ENCODE measurements at places on chromosomes 12 and 14.

DNA sequence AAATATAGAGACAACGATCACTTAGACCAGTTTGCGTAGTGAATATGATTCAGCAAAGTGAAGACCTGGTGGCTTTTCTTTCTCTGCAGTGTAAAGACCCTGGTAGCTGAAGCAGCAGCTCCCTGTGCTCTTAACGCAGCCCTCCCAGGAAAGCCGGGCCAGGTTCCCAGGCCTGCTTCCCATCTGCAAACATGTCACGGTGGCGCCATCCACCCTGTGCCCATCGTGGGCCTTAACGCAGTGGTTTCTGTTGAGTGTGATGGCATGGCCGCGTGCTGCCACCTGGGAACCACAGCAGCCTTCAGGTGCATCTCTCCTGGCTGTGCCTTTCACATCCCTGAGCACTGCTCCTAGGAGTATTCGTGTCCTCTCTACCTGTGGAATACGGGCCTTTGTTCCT is 71.5 kb downstream of the WDR20 start:
- no peak for DNase-seq

DNA sequence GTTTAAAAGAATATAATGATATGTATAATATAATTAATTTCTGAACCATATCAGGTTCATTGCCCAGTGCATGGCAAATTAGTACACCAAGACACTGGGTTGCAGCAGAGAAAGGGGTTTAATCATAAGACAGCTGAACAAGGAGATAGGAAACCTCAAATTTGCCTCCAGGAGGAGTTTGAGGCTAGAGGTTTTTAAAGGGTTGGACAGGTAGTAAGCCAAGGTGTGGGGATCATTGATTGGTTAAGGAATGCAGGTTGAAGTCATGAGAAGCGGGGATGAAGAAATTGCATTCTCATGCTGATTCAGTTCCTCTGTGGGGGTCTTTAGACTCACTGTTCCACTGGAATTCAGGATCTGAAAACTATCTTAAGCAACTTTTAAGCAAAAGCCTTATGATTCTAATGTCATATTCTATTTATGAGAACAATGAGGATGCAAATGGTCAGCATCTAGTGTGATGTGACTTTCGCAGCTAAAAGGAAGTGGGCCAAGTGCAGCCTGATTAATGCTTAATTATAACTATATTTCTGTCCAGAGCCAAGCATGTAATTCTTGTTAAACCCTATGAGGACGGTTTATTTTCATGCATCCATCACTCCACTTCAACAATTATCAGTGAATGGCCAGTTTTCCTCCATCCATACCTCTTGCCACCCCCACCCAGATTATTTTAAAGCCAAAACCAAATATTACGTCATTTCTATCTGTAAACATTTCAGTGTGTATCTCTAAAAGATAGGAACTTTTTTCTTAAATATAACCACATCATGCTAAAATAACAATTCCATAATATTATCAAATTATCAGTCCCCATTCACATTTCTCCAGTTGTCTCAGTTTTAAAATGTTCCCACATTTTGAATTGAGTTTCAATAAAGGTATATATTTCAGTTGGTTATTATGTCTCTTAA is 14.9 kb downstream of the RNF212B start:
- DNase-seq: no peak

DNA sequence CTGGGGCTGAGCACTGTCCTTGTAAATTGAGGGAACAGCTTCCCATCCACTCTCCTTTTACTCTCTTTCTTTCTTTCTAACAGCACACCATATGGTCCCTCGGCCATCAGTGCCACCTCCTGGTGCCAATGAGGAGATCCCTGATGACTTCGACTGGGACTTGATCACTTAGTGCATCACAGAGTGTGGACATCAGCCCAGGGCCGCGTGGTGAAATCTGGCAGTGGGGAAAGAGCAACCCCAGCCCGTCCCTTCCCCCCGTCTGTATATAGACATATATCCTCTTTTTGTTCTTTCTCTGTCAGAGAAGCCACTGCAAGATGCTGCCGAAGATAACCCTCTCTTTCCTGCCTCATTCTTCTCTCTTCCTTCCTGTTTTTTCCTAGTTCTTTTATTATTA is 13.5 kb downstream of the C3AR1 start:
- no peak for DNase-seq

- DNase-seq: no peak
Measured at GRCh38 chr14:69357544-69358200, 40.4 kb downstream of the ERH start.

- no peak for DNase-seq
Measured at GRCh38 chr14:50600849-50601248, 40.9 kb downstream of the ATL1 start.

DNA sequence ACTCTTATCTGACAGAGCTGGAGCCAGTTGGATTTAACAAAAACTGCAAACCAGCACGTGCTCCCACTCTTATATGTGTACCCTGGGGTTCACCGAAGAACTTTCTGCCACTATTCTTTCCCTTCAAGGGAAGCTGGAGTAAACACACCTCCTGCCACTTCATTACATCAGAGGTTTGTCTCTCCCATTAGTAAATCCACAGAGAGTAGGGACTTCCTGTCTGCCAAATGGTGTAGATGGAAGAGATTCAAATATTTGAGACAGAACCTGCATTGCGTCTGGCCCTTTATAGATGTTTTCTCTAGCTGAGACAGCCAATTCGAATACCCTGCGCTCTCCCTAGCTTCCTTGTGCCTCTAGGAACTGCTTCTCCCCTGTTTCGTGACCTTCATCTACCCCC is 29.1 kb upstream of the AEBP2 start:
- no peak for DNase-seq

DNA sequence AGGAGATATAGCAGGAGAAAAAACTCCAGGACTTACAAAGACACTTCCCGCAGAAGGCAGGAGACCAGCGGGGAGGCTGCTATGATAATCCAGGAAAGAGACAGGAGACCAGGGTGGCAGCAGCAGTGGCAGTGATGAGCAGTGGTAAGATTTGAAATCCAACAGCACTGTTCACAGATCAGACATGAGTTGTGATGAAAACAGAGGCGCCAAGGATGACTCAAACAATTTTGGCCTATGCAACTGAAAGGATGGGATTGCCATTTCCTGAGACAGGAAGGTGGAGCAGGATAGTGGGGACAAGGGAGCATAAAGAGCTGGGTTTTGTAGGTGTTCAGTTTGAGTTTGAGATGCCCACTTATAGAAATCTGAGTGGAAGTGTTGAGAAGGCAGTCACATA is 108.6 kb upstream of the DYRK2 start:
- no peak for DNase-seq

DNA sequence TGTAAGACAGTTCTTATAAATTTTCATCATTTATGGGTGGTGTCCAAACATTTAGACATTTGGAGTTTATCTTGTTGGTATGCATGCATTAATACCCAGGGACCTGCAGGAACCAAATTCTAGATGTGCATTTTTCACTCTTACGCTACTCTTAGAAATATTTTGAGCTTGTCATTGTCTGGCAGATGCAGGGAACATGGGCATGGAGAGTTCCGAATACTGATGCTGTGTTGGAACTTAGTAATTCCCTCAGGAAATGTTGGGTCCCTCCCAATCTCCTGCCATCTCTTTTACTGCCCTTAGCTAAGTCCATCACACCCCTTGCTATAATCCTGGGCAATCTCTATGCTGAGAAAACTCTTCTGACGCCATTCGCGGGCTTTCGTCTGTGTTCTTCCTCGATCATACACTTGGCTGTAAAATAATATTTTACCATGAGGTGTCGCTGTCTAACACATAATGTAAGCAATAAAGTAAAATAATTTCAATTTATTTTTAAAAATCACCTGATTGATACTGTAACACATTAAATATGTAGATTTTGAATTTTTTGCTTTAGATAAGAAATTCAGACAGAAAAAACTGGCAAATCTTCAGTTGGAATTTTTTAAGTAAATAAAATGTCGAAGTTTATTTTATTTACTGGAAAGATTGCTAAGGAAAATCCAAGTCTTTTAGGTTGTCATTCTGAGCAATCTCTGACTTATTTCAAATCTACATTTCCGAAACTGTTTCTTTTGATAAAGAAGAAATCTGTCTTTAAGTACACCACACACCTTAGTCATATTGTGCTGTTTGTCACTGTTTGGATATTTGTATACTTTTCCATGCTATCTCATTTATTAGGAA is 304.1 kb upstream of the SSTR1 start:
- DNase-seq: no peak

- no peak for DNase-seq
Measured at GRCh38 chr12:95955549-95956159, 12.5 kb downstream of the AMDHD1 start.
